Endodermal cell (in vitro differentiated cells): ENCODE measurements at places on chromosomes 12 and 14. TPM values are rescaled to one million over a fixed set of nuclear protein-coding genes. Genes with fewer than 3 reads are reported as not detected.

R3HDM2 gene
- total RNA-seq = 116 to 133 TPM (median 125 TPM) in 3 replicates

TAS2R10 gene
- total RNA-seq = 0.52 and 1.6 TPM in 2 replicates

MRPL51 gene
- 79.1 to 196 TPM (median 175 TPM) in 3 replicates for total RNA-seq

TOMM20L gene
- not detected in 3 replicates for total RNA-seq

KRT85 gene
- total RNA-seq = not detected in 3 replicates

RNASE7 gene
- total RNA-seq = not detected in 2 replicates

LTB4R gene
- total RNA-seq = 6.5 to 7.4 TPM (median 6.6 TPM) in 3 replicates

PRKD1 gene
- 12.4 to 17.2 TPM (median 12.6 TPM) in 3 replicates for total RNA-seq

GRCh38 chr14:68143341-68143841 is 323.8 kb downstream of the RAD51B start:
- peaks cover under 1% of the 10 kb centered on the region for H3K4me1 ChIP-seq
- no peaks in the 10 kb centered on the region for H3K36me3 ChIP-seq
- H3K27me3 ChIP-seq = no peaks in the 10 kb centered on the region
- H3K27ac ChIP-seq = no peak overlapping the region
- DNase-seq = no peak

DNA sequence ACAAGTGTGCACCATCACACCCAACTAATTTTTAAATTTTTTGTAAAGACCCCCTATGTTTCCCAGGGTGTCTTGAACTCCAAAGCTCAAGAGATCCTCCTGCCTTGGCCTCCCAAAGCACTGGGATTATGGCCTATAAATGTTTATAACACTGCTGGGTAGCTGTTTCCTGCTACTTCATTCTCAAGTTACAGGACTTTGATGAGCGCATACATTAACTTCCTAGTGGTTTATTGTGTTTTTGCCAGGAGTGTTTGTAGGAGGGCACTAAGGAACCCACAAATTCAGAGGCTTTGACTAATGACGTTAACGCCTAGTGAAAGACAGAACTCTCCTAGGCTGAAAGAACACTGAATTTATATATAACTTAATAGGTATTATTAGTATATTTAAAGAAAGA is 15.2 kb upstream of the NAA30 start:
- no peaks in the 10 kb centered on the region for H3K27me3 ChIP-seq
- DNase-seq = no peak
- no peak overlapping the region for H3K4me3 ChIP-seq
- H3K27ac ChIP-seq = no peak overlapping the region
- H3K4me1 ChIP-seq = no peaks in the 10 kb centered on the region

DNA sequence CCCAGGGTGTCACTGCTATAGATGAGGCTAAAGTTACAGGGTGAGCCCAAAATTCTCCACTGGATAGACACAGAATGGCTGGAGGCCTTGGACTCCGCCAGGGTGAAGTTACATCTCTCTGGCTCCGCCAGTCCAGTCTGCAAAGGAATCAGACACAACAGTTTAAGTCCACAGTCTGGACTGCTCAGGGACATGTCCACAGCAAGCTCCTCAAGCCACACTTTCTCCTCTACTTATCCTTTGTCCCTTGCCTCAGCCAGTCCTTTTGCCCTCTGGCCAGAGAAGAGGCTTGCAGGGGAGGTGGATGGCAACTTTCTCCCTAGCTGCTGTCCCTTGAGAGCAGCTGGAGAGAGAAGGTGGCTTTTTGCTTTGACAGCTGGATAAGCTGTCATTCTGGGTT is 28.0 kb downstream of the PTPRB start:
- H3K4me3 ChIP-seq = peak overlapping the region; percentile 79
- DNase-seq = peak; percentile 65
- no peaks in the 10 kb centered on the region for H3K4me1 ChIP-seq
- no peaks in the 10 kb centered on the region for H3K36me3 ChIP-seq

DNA sequence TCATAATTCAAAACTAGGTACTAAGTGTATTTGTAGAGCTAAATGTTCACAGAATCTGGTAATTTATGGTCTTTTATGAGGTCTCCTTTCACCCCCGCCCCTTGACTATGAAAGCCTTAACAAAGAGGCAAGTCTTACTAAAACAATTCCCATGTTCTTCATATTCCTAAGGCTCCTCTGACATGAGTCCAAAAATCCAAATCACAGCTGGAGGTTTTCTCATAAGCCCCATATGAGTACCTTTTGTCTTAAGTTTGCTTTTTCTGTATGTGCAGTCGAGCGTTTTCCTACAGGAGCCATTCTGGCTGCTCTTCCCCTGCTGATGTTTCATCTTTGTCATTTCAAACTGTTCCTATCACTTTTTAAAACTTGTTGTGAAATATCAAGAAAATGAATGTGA is 55.2 kb downstream of the SIX1 start:
- H3K27ac ChIP-seq = no peak overlapping the region
- no peak overlapping the region for H3K4me3 ChIP-seq
- no peaks in the 10 kb centered on the region for H3K36me3 ChIP-seq
- no peak for DNase-seq
- H3K27me3 ChIP-seq = no peaks in the 10 kb centered on the region

DNA sequence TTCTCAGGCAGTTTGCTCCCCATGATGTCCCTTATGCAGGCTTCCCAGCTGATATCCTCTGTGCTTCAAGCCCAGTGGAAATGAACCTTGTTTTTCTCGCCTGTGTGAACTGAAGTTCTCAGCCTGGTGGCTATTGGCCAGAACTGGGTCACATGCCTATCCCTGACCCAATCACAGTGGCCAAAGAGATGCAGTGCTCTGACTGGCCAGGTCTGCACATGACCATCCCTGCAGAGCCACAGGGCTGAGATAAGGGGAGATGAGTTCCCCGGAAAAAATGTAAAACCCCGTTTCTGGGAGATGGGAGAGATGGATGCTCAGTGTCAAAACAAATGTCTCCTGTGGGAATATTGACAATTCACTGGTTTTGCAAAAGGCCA is 34.7 kb upstream of the FZD10 start:
- no peak overlapping the region for H3K27ac ChIP-seq
- no peaks in the 10 kb centered on the region for H3K36me3 ChIP-seq
- DNase-seq = peak; percentile 76
- peaks cover 10% of the 10 kb centered on the region for H3K27me3 ChIP-seq

GRCh38 chr12:53044896-53045695 is 4.8 kb upstream of the TNS2 start:
- no peak overlapping the region for H3K27ac ChIP-seq
- H3K4me3 ChIP-seq = no peak overlapping the region
- DNase-seq = peak; percentile 58
- peaks cover under 1% of the 10 kb centered on the region for H3K36me3 ChIP-seq
- H3K27me3 ChIP-seq = no peaks in the 10 kb centered on the region
- H3K4me1 ChIP-seq = peaks cover 24% of the 10 kb centered on the region

DNA sequence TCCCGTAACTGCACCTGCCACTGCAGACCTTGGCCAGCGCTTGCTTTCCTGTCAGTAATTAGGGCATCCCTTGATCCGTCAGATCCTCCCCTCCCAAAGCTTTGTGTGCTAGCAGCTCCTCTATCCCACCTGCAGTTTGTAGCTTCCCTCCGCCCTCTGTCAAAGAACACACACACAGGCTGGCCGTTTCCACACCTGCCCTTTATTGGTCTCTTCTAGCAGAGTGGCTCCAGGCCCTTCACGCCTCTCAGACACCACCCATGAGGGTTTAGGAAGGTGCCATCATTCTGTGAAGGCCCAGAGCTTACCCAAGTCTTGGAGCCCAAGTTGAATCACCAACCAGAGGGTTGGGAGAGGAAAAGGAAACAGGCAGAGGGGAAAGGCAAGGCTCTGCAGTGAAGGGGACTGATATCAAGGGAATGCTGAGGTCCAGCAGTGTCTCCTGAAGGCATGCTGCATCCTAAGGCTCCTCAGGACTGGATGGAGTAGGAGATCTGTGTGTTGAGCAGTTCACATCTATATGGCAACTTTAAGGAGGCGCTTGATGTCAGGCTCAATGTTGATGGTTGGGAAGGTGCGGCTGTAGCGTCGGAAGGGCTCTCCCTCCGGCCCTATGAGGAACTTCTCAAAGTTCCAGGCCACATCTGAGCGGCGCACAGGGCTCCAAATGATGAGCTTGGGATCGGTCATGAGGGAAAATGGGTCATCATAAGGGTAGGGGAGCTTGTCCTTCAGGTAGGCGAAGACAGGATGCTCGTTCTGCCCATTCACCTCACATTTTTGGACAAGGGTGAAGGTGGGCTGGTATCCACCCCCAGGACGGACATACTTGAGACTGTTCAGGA is 3.4 kb downstream of the GPX2 start:
- H3K4me3 ChIP-seq = no peak overlapping the region
- H3K27ac ChIP-seq = no peak overlapping the region
- peak; percentile 49 for DNase-seq
- no peaks in the 10 kb centered on the region for H3K36me3 ChIP-seq
